Fibroblast of skin of abdomen (primary cell): ENCODE measurements at places on chromosomes 3 and 15.
A peak's percentile ranks its signal among the peaks of the same experiment; 100 is the strongest.

DNA sequence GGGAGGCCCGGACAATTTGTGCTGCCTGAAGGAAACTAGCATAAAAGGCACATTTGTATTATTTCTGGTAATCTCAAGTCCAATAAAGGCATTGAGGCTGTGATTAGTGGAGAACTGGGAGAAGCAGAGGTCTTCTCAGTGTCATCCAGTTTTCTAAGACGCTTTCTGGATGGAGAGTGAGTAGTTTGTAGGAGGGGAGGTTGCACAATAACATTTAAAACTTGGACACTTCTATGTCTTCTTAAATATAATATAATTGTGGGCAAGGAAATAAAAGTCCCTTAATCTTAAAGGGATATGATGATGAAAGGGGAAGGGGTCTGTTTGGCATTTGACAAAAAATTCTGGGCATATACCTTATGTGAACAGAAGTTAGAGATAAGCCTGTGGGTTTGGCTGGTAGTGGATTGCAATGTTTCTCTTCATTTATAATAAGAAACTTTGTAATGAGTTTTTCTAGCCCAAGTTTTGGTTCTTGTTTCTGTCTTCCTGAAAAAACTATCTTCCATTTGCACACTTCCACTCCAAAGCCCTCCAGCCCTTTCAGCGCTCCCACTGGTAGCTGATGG is 291.6 kb upstream of the TGFBR2 start:
- no peak for DNase-seq

DNA sequence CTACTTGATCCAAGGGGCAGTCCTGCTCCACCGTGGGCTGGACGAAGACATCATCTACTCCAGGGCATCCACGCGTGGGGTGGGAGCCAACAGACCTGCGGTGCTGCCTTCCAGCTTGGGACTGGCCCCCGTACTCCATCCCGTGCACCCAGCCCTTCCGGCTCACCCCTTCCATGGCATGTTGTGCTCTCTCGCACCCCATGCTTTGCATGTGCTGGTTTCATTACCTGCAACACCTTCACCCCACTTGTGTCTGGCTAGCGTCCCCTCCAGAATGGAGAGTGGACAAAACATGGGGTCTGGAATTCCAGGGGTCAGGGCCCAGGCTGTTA is 30.2 kb downstream of the SEMA7A start:
- no peak for DNase-seq

DNA sequence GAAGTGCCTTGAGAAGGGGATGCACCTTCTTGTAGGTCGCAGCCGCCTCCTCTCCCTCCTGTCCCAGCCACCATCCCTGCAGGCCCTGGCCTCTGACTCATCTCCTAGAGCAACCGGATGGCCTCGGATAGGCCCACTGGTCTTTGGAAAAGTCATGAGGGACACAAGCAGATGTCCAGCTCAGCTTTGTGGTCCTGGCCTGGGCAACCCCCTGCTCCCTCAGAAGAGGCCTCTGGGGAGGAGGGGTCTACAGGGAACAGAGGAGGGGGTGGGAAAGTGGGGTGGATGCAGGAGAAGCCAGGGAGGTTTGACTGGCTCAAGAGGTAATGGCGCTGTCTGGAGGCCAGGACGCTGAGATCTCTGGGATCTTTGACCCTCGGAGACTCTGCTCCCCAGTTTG is 259.2 kb upstream of the TLE3 start:
- DNase-seq = no peak

DNA sequence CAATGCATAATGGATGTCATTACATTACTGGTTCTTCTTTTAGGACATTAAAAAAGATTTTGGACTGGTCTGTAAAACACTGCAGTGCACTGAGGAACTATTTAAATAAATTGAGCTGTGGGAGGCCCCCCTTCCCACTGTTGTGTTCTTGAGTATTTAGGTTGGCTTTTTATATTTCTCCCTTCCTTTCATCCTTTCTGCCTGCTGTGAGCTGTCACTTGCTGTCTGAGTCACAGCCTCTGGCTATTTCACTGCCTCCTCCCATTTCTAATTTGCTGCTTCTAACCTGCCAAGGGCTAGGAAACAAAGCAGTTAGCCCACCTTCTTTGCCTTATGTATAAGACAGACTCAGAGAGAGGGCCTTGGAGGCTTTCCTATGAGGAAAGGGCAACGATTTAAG is 89.0 kb upstream of the FNDC3B start:
- peak; percentile 28 for DNase-seq

- DNase-seq = no peak
Observed at GRCh38 chr3:99852851-99853250, 35.2 kb downstream of the CMSS1 start.

DNA sequence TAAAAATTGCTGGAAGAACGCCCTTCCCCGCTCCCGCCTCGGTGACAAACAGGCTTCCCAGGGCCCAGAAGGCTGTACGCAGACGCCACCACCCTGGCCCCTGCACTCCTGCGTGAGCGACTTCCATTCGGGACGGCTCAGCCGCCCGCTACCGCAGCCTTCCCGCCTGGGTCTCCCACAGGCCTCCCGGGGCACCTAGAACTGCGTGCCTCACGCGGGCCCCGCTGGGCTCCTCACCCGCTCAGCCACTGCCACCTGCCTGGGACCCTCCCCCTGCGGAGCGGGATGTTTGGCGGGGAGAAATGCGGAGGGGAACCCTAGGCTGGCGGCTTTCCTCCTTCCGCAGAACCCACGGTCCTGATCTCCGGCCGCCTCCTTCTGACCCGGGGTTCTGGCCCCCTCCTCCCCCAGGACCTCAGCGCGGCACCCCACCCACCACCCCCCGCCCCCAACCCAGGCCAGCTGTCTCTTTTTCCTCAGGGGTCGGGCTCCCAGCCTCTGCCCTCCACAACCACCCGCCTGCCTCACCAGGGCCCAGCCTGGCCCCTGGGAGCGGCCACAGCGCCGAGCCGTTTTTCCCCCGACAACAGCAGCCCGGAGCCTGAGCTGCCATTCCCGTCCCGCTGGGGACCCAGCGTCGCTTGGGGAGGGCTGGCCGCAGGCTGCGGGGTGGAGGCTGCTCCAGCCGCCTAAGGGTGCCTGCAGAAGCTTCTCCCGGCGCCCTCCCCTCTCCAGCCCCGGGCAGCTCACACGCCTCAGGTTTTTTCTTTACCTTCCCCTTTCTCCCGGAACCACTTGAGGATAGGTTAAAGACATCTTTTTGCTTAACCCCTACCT is 27.6 kb upstream of the RAB7A start:
- peak; percentile 14 for DNase-seq

DNA sequence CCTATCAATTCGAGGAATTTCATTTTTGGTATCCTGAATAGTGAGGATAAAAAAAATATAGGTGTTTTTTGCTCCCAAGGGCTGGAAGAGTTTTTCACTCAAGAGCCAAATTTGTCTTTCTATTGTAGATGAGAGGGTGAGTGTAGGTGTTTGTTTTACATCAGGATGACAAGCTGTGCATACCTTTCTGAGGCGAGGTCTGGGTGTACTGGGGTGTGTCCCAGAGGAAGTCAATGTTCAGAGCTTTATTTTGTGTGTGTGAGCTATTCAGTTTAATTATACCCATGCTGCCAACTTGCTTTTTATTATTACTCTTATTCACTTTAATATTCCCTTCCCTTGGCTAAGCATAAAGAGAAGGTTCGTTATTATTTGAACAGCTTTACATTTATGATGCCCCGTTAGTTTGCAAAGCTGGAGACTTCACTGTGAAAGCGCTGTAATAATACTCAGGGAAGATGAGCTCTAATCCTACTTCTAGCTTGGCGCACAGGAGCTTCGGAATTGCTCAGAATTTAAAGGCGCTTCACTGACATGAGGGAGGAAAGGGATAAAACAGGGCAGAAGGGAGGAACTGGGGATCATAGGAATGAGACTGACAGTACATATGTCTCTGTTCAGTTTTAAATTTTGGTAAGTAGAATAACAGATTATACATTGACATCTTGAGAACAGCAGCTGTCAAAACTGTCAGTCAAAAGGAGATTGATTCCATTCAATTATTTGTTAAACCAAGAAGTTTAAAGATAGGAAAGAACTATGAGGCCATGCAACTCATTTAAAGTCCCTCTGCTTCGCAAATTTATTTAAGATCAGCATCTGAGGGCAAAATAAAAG is 117.7 kb upstream of the TP63 start:
- no peak for DNase-seq

GRCh38 chr15:87761736-87762509 is 494.6 kb downstream of the NTRK3 start:
- no peak for DNase-seq
